ENCODE measurements at places on chromosomes 16 and 17.
A peak's percentile ranks its signal among the peaks of the same experiment; 100 is the strongest.

DNA sequence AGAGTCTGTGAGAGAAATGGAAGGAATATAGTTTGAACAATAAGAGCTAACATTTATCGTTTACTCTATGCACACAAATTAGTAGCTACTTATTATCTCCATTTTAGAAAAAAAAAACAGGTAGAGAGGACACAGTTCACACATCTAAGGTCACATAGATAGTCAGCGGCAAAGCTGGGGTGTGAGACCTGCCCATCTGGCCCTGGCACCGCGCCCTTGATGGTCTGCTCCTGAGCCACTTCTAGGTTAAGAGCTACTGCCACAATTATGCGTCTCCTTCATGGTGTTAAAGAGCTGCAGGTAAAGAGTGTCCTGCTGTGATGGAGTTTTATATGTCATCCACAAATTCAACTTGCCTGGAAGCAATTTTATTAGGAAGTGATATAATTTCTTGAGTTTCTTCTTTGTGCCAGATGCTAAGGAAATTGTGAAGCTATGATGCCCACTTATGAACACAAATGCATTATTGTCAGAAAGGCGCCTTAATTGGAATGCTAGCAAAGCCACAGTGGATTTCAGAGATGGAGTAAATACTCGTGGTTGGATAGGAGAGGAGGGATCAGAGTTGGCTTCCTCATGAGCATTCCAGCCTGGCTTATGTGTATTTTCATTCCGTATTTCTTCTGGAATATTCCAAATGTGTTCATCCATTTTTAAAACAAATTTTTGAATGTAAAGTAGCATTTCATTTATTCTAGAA, 21.3 kb upstream of the MFSD6L start:
- DNase-seq: no peak

GRCh38 chr16:66857437-66857836, 13.2 kb downstream of the CA7 start:
- no peak for DNase-seq

- no peak for DNase-seq
Observed at GRCh38 chr17:142876-143784, 5.8 kb downstream of the SCGB1C2 start.

DNA sequence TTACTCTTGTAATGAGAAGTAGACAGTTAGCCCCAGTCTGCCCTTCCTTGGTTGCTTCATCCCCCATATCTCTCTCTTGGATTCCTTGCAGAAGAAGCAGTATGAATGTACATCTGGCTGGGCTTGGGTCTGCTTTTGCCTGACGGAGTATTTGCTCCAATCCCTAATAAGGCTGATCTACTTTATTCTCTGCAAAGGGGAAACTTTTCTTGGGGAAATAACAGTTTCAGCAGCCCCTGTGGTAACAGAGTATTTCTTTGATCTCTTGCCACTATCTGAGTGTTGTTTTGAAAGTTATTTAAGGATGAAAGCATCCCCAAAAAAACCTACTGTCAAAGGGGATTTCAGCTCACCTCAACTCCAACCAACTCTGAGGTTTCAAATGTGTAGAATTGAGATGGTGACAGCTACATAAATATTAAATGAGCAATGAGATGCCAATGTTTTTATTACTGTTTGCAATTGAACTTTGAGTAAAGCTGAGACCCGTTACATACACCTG, 168.9 kb upstream of the NOG start:
- no peak for DNase-seq

DNA sequence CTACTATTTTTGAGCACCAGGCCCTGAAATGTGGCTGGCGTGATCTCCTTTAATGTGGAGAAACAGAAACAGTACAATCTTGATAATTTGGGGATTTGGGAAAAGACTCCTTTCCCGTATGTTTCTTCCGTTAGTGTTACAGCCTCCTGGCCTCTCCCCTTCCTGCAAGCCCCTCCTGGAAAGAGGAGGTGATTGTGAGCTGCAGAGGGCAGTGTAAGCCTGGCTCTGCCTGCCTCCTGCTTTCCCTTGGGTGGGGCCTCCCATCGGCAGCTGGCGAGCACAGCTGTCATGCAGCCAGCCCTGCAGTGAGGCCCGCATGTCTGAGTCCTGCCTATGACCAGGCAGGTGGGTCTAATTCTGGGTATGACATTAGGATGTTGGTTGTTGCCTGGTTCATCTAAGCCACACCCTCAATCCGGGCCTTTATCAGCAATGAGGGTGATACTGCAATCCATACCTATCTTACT, 48.7 kb upstream of the WSB1 start:
- peak; percentile 3 for DNase-seq

DNA sequence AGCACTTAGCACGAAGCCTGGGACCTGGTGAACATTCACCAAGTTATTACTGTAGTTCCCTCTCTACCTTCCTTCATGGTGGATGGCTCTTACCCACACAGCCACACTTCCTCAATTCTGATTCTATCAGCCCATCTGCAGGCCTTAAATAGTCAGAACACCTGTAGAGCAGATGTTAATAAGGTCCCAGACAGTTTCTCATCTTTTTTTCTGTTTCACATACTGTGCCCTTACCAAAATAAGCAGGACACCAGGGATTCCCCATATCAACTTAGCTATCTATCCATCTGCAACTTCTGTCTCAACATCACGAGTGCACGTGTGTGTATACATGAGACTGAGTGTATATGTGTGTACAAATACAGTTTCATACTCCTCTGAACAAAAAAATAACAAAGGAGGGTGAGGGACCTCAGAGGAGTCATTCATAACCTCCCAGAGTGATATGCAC, 2.8 kb downstream of the RECQL5 start:
- no peak for DNase-seq

DNA sequence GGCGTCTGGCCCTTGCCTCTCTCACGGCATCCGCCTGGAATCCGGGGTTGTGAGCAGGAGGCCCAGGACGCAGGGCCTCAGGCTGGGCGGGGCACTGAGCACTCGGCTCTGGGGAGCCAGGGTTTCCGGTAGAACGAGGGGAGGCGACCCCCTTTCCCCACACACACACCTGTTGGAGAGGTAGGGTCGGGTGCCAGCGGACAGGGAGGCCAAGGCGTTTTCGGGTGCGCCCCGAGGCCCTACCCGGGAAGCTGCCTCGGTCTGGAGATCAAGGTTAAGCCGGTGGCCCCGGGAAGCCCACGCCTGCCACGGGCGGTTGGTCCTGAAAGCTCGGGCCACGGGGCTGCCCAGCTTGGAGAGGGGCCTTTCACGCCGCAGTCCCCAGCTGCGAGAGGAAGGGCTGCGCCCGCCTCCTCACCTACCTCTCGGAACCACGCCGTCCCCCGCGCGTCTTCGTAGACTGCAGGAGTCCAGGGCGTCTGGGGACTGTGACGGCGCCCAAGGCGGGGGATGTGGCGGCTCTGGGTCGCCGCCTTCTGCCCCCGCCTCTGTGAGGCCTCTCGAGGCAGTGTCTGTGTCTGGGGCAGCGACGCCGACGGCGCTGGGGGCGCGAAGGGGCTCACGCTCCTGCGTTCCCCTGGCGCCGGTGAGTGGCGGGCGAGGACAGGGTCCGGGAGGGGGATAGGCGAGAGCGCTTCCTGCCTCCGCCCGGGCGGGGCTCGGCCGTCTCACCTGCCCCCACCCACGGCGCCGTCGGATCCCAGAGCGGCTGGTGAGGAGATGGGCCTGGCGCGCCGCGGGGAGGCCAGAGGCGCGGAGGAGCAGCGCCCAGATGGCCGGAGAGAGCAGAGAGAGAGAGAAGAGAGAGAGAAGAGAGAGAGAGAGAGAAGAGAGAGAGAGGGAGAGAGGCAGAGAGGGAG, 20.3 kb upstream of the HOXB9 start:
- no peak for DNase-seq

DNA sequence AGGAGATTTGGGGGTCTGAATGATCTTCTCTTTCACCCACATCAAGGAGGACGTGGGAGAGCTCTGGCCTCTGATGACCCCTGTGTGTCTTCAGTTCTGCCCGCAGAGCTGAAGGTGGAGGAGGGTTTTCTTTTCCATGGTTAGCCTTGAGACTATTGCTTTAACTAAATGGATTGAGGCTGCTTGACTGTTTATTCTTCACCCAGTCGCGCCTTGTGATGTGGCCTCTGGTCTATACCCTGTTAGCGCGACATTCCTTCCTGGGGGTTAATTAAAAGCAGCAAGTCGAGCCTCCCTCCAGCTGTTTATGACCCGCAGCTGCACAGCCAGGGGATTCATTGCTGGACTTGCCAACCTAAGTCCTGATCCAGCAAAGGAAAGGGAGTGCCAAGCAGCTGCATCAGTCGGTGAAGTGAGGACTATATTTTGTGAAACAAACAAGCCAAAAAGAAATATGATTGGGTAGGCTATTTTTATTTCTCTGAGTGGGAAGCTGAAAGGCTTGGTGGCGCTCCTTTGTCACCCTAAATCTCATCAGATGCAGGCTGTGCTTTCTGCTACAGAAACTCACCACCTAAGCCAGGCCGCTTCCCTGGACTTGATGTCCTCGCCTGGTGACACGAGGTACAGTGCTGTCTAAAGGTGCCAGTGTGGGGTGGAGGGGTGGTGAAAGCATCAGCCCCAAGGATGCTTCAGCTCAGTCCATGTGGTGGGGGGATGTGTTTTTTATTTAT, 11.0 kb upstream of the SEC14L1 start:
- no peak for DNase-seq

DNA sequence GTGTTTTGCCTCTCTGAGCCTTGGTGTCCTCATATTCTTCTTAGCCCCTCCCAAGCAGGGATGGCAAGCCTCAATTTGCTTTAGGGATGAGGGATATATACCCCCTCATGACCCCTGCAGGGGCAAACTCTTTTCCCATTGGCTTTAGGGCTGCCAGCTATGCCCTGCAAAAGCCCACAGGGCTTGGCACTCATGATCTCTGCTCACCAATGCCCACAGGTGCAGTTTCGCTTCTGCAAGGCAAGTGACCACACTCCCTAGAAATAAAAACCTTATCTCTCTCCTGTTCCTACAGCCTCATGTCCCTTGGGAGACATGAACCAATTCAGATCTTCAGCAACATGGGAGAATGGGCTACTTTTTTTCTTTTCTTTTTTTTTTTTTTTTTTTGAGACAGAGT, 8.8 kb downstream of the BEAN1 start:
- DNase-seq: no peak

DNA sequence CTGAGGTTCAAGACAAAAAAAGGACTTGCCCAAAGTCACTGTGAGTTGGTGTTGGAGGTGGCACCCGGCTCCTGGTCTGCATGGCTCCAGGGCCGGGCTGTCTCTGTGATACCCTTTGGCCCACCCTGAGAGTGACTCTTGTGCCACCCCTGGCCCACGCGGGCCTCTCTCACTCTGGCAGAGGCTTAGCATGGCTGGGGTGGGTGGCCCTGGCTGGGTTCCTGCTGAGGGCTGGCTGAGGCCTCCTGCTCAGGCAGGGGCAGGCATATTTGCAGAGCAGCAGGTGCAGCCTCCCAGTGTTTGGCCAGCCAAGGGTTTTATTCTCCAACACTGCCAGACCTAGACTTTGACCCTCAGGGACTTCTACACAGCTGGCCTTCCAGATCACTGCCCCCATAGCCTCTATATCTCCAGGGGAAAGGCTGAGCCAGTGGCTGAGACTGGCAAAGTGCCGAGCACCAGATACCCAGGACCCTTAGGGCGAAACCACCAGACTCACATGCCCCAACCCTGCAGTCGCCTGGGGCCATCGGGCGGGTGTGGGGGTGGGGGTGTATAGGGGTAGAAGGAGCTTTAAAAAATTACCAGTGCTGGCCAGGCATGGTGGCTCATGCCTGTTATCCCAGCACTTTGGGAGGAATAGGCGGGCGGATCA, 21.5 kb upstream of the ADGRG1 start:
- no peak for DNase-seq

DNA sequence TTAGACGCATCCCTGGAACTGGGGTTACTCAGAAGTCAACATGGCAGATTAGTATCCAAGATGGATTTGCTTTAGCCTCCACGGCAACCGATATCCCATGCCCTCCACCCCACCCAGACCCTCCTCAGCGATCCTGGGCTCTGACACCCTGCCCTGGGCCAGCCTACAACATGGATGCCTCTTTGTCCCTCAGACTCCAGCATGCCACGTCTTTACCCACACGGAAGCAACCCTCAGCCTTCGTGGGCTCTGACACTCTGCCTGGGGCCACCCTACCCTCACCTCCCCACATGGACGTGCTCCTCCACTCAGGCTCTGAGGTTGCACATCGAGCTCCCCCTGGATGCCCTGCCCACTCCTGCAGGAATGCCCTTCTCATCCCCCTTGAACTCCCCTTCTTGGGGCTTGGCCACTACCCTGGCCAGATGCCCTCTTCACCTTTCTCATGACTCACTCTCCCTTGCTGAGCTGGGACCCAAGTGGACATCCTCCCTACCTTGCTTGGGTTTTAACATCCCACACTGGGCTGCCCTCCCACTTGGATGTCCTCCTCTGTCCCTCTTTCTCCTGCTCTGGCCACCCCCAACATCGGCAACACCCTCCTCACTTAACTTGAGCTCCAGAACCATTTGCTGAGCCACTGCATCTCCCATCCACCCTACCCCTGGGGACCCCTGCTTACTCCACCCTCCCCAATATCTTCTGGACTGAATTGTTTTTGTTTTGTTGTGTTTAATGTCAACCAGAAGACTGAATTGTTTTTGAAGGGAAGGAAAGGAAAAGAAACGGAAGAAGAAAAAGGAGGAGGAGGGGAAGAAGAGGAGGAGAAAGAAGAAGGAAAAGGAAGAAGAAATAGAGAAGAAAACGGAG, 18.3 kb upstream of the TMEM92 start:
- DNase-seq: no peak

GRCh38 chr17:43020030-43020621, 2.1 kb downstream of the VAT1 start:
- no peak for DNase-seq

DNA sequence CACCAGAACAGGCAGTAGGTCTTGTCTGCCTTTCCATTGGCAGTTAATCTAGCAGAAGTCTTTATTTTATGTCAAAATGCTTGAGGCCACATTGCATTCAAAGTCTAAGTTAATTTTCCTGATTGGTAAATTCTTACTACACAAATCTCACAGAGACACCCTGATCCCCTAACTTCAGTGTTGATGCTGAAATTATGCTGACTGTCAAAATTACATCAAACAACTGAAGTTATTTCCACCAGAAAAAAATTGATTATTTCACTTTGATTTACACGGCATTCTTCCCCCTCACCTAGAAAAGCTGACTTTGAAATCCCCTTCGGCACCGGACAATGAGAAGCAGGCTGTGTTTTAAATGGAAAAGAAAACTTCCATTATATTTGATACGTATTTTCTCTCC, 99.1 kb downstream of the MAF start:
- no peak for DNase-seq

DNA sequence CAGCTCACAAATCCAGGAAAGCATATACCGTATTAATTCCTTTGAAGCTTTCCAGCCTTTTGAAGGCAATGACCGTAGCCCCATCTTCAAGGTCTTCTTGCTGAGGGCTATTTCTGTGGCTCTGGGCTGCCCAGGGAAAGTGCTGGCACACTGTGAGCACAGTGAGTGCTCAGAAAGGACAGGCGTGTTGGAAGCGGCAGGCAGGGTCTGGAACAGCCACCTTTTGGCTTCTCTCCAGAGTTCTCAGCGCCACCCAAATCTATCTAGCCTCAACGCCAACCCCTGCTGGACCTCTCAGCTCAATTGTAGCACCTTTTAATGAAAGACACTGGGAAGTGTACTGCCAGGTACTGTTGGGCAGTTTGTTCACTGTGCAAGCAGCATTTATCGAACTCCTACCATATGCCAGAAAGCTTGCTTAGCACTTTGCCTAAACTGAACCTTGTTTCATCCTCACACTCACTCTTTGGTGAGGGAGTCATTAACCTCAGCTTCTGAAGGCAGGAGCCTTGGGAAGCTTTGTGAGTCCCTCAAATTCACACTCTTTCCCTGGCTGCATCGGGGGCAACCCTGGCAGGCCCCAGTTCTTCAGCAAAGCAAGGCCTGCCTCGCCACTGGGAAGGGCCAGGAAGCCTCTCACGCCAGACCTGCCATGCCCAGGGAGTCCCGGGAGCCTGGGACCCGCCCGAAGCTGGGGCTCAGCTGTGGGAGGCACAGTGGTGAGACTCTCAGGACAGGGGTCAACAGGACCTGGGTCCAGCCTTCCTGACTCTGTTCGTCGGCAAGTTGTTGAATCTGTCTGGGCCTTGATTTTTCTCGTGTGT, 13.5 kb upstream of the CIBAR2 start:
- DNase-seq: no peak
